Stimulated activated CD4-positive, alpha-beta T cell treated with anti-CD3 and anti-CD28 coated beads, Interleukin-2, amount 100 ng/mL, for 24 hours (primary cell): ENCODE measurements at places on chromosomes 16 and 17.
A peak's percentile ranks its signal among the peaks of the same experiment; 100 is the strongest.

- no peak for DNase-seq
These were observed 44.7 kb downstream of the PSME3IP1 start for GRCh38 chr16:57140931-57141668.

- no peak for DNase-seq
These were observed 13.8 kb upstream of the ANKRD40CL start for GRCh38 chr17:50781167-50781566.

GRCh38 chr16:31348579-31348978 lies 6.4 kb upstream of the ITGAX start:
- DNase-seq = no peak

GRCh38 chr16:582614-583331 lies 7.1 kb upstream of the RAB40C start:
- no peak for DNase-seq

- DNase-seq = no peak
These were observed 78.4 kb upstream of the CDC42EP4 start for GRCh38 chr17:73390221-73390620.

- peak; percentile 85 for DNase-seq
These were observed 5.7 kb downstream of the LDHD start for GRCh38 chr16:75110637-75111513.

- DNase-seq = no peak
These were observed 153.2 kb upstream of the KCNJ18 start for GRCh38 chr17:21539146-21539545.

- no peak for DNase-seq
These were observed 5.1 kb downstream of the SNN start for GRCh38 chr16:11673091-11674000.

DNA sequence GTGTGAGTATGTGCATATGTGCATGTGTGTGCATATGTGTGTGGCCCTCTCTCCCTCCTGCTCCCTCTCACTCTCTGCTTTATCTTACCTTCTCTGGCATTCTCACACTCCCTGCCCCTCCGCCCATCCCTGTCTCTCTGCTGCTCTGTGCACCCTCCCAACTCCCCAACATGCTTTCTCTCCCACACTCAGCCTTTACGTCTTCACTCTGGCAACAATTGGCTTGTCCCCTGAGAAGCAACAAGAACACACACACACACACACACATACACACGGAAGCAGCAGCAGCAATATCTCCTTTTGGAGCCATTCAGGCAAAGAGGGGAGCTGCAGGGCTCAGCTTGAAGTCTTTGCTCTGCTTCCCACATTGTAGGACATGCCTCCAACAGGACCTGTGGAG lies 27.8 kb downstream of the PITPNM3 start:
- no peak for DNase-seq

DNA sequence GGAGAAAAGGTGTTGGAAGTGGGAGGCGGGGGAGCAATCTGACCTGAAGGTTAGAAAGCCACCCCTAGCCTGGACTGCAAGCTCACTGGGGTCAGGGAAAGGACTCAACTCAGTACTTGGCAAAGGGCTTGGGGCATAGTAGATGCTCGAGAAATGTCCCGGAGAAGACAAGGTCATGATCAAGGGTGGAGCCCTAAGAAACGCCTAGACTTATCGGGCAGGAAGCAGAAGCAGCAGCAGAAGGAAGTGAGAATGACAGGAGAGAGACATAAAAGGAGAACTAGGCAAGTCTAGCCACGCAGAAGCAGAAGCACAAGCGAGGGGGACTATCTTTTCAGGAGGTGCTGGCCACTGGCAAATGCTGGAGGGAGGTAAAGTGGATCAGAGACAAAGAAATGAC lies 10.2 kb downstream of the COTL1 start:
- DNase-seq = no peak

DNA sequence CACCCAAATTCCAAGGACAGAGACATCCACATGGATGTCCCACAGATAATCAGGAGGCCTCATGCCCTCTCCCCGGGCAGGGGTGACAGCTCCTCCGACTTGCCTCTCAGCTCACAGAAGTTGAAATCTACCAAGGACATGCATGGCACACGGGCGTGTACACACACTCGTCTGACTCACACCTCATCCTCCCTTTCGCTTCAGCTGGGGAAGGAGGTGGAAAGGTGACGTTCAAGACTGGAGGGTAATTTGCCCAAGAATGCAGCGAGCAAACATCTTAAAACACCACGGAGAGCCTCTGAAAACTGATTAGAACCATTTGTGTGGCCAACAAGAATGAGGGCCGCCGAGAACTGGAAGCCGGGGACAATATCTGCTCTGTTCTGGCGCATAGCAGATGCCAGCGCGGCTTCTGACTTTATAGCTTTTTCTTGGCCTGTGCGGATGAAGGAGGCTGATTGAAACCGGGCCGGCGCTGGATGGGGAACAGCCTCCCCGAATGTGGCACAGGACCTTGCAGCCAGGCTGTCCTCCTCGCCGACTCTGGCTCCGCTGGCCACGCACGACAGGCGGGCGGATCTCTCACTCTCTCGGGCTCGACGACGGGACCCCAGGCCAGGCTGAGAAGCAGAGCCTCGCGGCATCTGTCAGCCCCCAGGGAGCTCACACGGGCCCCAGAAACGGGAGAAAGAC lies 100.9 kb downstream of the C16orf95 start:
- no peak for DNase-seq
